ENCODE measurements at places on chromosomes 5 and 9.

GRCh38 chr9:125889476-125890419, 142.6 kb downstream of the PBX3 start:
- peak; percentile 75 for DNase-seq

GRCh38 chr5:135842737-135843136, 8.3 kb downstream of the SLC25A48 start:
- DNase-seq: no peak

DNA sequence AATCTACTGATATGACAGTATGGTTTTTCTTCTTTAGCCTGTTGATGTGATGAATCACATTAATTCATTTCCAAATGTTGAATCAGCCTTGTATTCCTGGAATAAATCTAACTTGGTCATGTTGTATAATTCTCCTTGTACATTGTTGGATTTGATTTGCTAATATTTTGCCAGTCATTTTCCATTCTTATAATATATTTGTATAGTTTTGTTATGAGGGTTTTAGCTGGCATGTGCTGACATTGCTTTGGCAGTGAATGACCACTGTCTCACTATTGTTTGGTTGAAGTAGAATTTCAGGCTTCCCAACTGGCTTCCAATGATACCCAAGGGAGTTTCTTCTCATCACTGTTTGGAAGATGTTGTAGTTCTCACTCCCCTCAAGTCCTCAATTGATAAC, 983.0 kb upstream of the PTPRD start:
- no peak for DNase-seq

- no peak for DNase-seq
Measured at GRCh38 chr9:1528456-1528855, 478.3 kb downstream of the DMRT2 start.

DNA sequence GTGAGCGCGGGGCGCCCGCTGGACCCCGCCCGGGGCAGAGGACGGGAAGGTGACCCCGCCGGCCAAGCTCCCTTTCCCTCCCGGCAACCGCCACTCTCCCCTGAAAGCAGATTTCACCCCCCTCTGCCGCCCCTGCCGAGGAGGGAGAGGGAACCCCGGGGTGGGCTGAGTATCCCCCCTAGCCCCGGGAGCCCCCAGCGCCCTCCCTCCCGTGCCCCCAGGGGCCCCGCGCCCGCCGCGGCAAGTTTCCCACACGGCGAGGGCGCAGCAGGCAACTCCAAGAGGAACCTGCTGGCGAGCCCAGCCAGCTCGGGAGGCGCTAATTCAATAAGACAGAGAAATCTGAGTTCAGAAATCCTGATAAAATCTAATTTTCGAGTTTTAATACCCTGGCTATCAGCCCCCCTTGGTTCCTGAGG, 1.6 kb downstream of the NTNG2 start:
- DNase-seq: peak; percentile 47

GRCh38 chr5:151095341-151096000, 14.6 kb upstream of the TNIP1 start:
- DNase-seq: peak; percentile 52
